Activated CD4-positive, CD25-positive, alpha-beta regulatory T cell treated with anti-CD3 and anti-CD28 coated beads, Interleukin-2, amount 50 U/mL, for 24 hours (primary cell): ENCODE measurements at places on chromosomes 13 and 19.

- ATAC-seq: peak; percentile 50
Measured at GRCh38 chr19:7862413-7862951, 11.7 kb downstream of the PRR36 start.

DNA sequence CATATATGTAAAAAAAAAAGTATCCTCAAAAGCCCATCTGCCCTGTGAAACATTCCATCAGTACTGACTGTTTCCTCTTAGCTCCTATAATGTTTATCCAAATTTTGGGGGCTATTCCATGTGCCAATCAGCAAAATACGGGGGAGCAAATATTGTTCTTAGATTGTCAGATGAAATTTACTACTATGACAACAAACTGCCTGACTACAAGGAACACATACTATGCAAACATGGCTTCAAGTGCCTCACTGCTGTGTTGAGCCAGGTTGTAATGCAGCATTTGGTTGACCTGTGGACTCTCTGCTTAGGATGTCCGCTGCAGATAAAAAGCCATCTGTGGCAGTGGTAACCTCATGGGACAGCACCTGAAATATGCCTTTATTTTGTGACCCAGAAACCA, 98.2 kb upstream of the SCEL start:
- no peak for ATAC-seq

GRCh38 chr13:63605962-63606361, 2190.3 kb upstream of the PCDH20 start:
- no peak for ATAC-seq

GRCh38 chr13:77389625-77390000, 62.7 kb upstream of the MYCBP2 start:
- peak; percentile 62 for ATAC-seq

DNA sequence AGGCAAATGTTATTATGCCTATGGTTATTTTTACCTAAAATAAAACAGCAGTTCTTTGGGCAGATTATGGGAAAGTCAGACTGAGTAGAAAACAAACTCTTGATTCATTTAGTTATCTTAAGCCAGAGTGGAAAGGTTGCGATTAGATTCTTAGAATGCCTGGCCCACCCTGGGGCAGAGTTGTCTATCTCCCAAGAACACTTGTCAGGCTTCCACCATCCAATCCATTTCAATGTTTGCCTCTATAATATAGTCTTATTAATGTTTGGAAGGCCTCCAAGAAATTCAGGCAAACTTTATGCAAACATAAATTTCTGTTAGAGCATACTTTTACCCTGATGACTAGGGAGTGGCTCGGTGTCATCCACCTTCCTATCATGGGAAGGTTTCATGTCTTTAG, 207.0 kb downstream of the SLITRK6 start:
- ATAC-seq: no peak

- no peak for ATAC-seq
Measured at GRCh38 chr19:42074513-42075363, 1.2 kb upstream of the ZNF574 start.

DNA sequence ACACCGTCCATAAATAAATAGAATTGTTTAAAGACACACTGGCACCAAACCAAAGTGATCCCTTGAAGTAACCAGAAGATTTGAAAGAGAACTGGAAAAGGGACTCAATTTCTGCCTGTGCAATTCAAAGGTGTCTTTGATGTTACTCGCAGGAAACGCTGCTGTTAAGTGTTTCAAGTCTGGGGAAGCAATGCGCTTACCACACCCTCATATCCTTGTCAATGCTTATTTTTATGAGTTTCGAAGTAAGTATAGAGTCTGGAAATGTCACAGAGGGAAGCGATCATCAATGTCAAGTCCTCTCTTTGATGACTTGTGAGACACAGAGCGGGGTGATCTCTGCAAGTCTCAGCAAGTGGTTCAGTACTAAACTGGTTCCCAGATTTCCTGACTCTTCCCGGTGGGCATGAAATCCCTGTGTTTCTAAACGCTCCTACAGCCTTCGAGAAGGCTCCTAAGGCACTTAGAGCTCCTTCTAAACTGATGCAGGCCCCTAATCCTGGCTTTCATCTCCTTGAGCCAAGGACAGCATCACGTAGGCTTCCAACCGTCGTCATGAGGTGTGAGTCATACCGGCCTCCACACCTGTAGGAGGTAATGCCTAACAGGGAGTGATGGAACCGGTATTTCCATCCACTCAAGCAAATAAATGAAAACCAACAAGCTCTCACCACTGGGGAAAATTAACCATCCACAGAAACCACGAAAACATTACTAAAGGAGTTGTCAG, 22.8 kb downstream of the SYDE1 start:
- ATAC-seq: no peak

- peak; percentile 86 for ATAC-seq
Measured at GRCh38 chr13:75762076-75762937, 126.2 kb downstream of the LMO7 start.

DNA sequence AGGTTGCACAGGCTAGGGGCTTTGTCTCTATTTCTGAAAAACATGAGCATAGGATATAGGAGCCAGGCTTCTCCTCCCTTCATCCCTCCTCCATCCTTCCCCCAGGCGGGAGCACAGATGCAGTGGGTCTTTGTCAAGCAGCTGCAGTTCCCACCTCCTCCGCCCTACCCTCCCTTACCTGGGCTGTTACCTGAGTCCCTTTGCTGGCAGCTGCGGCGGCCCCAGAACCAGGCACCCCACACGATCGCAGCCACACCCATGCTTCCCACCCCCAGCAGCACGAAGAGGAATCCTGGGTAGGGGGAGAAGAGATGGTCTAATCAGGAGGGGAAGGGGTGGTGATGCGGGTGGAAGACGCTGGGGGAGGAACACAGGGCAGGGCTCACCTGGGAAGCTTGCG, 7.8 kb downstream of the TMIGD2 start:
- no peak for ATAC-seq

DNA sequence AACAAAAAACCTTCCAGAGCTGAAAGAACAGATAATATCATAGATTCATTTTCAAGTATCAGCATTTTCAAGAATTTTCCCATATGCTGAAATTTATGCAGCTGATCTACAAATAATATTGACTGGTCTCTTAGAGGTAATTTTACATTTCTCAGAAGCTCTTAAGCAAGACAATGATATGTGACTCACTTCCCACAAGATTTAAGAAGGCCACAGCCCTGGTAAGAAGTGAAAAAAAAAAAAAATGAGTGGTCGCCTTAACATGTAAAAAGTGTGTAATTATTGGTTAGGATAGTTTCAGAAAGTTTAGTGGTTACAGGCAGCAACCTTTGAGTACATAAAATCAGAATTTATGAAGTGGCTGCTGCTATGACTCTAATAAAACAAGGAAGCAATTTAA, 54.5 kb downstream of the NUFIP1 start:
- ATAC-seq: peak; percentile 81

DNA sequence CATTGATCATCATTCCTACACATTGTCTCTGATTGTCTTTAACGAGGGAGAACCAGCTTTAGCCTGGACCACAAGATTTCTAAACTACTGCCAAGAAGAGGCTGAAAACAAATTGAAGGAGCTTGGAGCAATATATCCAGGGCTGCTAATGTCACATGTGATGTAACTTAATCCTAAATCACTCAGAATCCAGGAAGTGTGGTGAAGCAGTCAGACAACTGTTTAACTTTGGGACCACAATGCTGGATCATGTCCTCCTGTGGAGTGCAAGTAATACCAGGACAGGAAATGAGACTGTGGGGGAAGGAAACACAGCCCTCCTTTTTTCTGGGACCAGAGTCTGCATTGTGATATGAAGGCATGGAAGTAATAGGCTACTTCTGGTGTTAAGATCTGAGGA, 430.2 kb downstream of the KCTD12 start:
- no peak for ATAC-seq

DNA sequence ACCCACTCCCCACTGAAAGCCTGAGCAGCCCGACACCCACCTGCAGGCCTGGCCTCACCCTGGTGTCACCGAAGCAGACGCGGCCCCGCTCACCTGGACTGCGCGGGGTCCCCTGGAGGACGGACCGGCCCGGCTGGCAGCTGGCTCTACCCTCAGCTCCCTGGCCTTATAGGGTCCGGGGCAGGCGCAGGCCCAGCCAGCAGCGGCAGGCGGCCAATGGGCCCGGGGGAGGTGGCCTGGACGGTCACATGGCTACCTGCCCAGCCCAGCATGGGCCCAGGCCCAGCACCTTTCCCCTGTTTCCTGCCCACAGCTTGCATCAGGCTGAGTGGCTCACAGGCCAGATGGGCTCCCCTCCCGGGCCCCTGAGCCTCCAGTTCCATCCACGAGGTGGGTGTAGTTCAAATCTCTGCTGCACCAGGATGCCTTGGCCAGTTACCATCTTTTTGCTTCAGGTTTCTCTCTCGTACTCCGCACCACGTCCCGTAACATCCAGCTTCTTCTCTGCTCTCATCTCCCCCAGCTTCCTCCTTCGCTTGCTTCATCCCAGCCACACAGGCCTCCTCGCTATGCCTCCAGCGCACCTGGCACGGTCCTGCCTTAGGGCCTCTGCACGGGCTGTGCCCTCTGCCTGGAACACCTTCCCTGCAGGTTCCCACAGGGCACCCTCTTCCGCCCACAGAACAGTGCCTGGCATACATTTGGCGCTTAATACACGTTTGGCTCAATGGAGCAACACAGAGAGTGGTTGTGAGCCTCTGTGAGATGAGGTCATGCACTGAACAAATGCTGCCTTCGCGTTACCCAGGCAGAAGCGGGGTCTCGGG, at the start of gene PLIN4:
Gene PLIN4 (minus strand): TSS at position 142 of the 827 bp plus-strand sequence. CDS start 214 bp downstream, outside the sequence.
- ATAC-seq: no peak

GRCh38 chr13:51207881-51208280, 14.3 kb upstream of the FAM124A start:
- ATAC-seq: no peak

DNA sequence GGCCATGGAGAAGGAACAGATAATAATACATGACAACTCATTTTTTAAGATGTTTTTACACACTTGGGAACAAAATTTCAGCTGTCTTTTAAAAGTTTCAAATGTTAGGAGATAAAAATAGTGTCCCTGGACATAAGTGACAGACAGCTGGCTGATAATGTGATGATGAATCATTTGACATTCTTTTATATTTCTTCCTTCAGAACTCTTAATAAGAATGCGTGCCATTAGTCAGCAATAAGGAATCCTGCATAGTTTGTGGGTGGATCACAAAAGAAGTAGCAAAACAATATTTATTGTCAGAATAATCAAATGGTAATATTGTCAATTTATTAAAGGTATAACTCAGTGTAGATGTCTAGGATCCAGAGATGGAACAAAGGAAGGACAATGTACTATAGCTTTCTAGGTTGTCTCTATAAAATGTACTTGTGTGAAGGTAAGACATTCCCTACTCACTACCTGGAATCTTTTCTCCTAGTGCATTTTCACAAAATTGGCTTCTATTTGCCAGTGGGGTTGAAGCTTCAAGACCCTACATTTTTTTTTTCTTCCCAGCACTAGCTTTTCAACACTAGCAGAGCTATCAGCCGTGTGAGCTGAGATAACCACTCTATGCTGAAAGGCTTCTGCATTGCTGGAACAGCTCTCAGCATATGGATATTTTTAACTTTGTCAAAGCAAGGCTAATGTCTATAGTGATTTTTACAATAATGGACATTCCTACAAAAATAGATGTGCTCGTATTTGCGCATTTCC, 175.6 kb upstream of the SLITRK6 start:
- ATAC-seq: no peak

DNA sequence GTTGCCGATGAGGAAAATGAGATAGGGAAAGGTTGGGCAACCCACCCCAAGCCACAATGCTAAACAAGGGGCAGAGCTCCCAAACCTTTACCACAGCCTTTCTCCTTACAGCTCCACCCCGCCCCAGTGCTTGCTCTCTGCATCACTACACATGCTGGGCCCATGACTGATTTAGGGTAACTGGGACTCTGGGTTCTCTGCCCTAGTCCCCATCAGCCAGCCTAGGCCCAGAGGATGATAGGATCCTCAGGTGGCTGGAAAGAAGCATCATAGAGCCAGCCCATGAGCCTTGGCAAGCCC, 11.6 kb downstream of the C19orf47 start:
- no peak for ATAC-seq

DNA sequence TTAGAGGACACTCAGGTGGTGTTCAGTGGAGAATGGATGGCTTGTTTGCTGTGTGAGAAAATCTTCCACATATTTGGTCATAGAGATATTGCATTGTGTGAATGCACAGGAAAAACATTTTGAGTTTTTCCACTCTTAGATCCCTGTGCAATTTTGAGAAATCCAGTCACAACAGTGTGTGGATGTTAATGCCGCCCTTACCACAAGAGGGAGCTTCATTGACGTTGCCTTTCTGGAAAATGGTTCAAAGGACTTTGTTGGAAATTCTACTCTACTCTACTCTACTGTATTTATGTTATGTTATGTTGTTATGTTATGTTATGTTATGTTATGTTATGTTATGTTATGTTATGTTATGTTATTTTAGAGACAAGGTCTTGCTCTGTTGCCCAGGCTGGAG, 13.4 kb downstream of the ZNF20 start:
- ATAC-seq: no peak

- peak; percentile 90 for ATAC-seq
Measured at GRCh38 chr13:20475927-20476691, 49.5 kb downstream of the CRYL1 start.

GRCh38 chr13:112446867-112447266, 70.7 kb downstream of the SPACA7 start:
- no peak for ATAC-seq

DNA sequence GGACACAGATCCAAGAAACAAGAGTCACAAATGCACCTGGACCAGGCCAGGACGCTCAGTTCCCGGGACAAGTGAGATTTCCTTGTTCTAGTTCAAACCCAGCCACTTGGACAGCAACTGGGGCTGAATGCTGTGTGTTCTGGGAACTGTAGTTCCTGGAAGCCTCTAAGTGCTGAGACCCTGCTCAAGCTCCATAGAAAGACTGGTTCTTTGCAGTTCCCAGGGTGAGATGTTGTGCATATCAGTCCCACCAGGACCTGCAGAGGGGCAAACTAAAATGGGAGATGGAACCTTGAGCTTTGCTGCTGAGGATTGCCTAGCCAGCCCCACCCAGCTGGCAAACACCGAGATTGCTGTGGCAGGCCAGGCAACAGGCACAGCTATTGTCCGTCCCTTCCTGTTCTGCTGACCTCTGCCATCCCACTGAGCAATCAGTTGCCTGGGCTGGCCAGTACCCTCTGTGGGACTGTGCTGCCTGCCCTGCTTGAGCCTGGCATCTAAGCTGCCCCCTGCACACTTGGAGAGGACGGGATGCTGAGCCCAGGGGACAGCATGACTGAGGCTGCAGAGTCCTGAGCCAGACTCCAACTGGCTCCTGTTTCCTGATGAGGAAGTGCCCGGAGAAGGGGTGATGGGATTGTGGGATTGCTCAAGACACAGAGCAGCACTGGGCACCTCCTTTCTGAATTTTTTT, 1.4 kb upstream of the GIPC1 start:
- no peak for ATAC-seq

GRCh38 chr19:21321134-21321533, 8.1 kb downstream of the ZNF708 start:
- ATAC-seq: no peak

- no peak for ATAC-seq
Measured at GRCh38 chr13:31733647-31734046, 5.7 kb upstream of the RXFP2 start.

GRCh38 chr19:21472507-21472906, 32.9 kb upstream of the ZNF429 start:
- no peak for ATAC-seq

DNA sequence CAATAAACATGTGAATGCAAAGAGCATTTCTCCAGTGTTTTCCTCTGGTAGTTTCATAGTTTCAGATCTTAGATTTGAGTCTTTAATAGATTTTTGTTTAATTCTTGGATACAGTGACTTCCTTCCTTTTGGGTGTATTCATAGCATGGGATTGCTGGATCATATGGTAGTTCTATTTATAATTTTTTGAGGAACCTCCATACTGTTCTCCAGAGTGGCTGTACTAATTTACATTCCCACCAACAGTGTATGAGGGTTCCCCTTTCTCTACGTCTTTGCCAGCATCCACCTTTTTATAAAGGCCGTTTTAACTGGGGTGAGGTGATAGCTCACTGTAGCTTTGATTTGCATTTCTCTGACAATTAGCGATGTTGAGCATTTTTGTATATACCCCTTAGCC, 9.3 kb upstream of the CALM3 start:
- ATAC-seq: no peak
